Uterus (tissue), 4 donors: ENCODE measurements at places on chromosomes 13 and 19. TPM values are rescaled to one million over a fixed set of nuclear protein-coding genes. Genes with fewer than 3 reads are reported as not detected.

Gene TMIGD2
- not detected for total RNA-seq

Gene KL
- 2.6 TPM for total RNA-seq

Gene SLITRK1
- 0.07 TPM for total RNA-seq

Gene RCBTB2
- total RNA-seq, result 72.0 TPM

Gene LGALS4
- 4.7 TPM for total RNA-seq

DNA sequence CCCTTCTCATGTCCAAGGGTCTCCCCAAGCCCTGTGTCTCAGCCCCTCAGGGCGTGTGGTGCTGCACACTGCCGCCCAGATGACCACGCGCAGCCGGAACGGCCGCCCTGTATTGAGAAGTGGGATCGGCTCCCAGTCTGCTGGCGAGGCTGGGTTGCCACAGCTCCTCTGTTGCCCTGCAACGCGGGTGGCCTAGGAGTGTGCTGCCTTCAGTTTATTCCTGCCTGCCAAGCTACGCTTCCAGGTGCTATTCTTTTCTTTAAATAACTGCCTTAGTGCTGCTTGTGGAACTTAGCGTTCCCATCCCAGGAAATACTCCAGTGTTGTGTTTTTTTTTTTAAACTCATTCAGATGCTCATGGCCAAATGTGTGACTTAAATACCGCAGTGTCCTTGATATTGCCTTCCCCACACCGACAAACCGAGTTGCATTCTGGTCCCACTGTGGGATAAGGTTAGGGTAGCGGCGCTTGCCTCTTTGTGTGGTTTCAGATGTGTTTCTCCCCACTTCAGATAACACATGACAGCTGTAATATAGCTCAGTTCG is 16.6 kb downstream of the ACTN4 start:
- peak; percentile 67 for DNase-seq

GRCh38 chr13:63198071-63198470 is 1782.4 kb upstream of the PCDH20 start:
- no peak for DNase-seq

GRCh38 chr19:46885411-46885810 is 24.6 kb downstream of the ARHGAP35 start:
- DNase-seq, result no peak

- DNase-seq, result no peak
Measured at GRCh38 chr13:105207572-105208293, 1327.7 kb downstream of the EFNB2 start.

DNA sequence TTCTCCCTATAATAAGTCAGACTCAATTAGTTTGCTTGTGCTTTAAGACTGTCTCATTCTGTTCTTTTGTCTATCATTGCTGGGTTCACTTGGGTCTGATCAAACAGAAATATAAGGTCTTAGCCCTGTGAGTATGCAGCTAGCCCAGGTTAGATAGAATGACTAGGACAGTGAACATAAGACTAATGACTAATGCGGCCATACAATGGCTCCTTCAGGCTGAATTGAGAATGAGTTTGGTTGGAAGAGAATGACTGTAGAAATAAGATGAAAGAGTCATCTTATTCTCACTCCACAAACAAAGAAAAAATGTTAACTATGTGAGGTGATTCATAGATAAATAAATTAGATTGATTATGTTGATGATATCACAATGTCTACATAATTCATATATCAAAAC is 50.1 kb upstream of the OBI1 start:
- DNase-seq, result no peak

- no peak for DNase-seq
Measured at GRCh38 chr19:43416951-43417623, 2.4 kb downstream of the TEX101 start.

GRCh38 chr13:111451402-111451801 is 131.0 kb downstream of the TEX29 start:
- DNase-seq, result no peak

DNA sequence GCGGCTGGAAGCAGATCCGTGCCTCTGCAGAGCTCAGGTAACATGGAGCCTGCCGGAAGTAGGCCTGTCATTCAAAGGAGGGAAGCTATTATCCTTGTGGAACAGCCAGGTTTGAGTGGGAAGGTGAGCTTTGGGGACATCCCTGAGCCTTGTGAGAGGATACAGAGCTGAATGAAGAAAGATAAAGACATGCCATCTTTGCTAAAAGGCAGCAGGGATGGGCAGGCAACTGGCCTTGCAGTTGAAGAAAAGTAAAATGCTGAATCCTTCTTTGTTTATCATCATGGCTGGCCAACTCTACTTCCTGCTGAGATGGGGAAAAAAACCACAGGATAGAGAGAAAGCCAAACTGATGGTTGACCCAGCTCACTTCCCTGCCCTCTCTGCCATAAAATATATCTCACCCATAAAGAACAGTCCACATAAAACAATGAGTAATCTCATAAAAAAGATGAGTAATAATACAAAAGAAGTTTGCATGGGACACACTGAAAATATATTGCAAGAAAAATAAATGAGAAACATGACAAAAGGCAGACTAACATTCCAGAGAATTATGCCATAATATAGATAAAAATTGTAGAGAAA is 226.3 kb downstream of the DLEU7 start:
- peak; percentile 41 for DNase-seq
